ENCODE measurements at places on chromosomes 16 and 17.

GRCh38 chr16:77748421-77749005, 26.2 kb downstream of the NUDT7 start:
- DNase-seq, result no peak

GRCh38 chr17:72539981-72540897, 419.4 kb downstream of the SOX9 start:
- no peak for DNase-seq

DNA sequence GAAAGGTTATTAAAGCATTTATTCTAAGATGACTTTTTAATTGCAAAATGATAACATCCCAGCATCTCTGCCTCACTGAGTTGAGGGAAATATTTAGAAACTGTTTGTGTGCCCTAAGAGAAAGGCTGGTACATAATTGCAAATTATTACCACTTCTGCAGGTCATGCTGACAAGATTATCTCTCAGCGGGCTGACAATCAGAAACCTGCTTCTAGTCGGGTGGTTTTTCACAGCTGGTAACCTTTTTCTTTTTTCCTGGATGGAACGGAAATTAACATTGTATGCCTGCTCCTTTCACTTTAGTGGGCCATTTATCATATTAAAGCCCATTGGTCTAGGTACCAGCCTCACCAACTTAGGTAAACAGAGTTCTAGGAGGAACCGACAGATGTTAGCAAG, 17.0 kb upstream of the NUDT7 start:
- DNase-seq, result no peak

DNA sequence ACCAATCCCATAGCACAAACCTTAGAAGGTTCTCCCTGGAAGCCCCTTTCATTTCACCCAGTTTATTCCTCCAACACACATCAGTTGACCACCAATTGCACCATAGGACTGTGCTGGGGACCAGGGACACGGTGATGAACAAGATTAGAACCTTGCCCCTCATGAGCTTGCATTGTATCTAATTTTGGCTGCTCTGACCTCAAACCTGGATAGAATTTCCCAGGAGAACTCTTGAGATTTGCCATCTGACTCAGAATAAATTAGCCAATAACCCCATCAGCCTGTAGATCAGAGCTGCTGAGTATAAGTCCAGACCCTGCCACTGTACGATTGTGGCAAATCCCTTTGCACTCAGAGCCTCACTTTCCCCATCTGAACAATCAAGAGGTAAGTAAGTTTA, 52.1 kb downstream of the CDH11 start:
- DNase-seq, result no peak

DNA sequence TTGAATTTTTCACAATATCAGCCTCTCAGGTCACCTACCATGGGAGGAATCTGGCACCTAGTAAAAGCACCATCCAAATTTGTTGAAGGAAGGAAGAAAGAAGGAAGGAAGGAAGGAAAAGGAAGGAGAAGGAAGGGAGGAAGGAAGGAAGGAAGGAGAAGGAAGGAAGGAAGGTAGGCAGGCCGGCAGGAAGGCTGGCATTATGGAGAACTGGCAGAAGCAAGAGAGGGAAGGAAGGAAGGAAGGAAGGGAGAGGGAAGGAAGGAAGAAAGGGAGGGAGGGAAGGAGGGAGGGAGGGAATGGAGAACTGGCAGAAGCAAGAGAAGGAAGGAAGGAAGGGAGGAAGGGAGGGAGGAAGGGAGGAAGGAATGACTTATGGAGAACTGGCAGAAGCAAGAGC, 24.3 kb downstream of the WSCD1 start:
- no peak for DNase-seq

DNA sequence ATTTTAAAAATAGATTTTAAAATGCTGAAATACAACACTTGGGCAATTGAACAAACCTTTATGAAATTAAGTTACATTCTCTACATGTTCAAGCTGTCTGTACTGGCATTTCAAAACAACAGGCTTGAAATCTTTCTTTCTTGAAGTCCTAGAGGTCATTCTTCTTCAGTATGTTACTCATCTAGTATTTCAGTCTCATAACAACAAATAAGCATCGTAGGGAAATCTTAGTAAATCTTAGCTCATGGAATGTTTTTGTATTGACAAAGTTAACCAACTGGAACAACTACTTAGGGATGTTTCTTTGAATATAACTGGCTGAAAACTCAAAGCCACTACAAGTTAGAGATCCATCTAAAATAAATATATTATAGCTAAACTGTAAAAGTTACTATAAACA, 96.6 kb downstream of the KIF2B start:
- DNase-seq, result no peak

GRCh38 chr17:55120651-55121050, 144.1 kb upstream of the HLF start:
- no peak for DNase-seq

GRCh38 chr17:9817086-9817485, 4.8 kb downstream of the GSG1L2 start:
- no peak for DNase-seq

DNA sequence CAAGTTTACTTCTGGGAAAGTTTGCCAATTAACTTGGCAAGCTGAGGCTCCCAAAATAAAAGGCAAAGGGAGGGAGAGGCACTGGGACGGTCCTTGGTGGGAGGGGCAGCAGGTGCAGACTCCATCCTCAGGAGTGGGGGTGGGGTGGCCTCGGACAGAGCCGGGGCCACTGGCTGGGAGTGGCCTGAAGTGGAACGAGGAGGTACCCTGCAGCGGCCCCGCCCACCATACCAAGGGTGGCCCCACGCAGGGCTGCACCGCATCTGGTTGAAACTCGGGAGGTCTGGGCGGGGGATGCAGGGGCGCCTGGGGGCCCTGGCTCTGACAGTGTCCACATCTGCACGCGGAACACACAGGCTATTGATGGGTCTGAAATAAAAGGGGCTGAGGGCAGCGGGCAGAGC, 42.4 kb upstream of the SLC38A10 start:
- no peak for DNase-seq

DNA sequence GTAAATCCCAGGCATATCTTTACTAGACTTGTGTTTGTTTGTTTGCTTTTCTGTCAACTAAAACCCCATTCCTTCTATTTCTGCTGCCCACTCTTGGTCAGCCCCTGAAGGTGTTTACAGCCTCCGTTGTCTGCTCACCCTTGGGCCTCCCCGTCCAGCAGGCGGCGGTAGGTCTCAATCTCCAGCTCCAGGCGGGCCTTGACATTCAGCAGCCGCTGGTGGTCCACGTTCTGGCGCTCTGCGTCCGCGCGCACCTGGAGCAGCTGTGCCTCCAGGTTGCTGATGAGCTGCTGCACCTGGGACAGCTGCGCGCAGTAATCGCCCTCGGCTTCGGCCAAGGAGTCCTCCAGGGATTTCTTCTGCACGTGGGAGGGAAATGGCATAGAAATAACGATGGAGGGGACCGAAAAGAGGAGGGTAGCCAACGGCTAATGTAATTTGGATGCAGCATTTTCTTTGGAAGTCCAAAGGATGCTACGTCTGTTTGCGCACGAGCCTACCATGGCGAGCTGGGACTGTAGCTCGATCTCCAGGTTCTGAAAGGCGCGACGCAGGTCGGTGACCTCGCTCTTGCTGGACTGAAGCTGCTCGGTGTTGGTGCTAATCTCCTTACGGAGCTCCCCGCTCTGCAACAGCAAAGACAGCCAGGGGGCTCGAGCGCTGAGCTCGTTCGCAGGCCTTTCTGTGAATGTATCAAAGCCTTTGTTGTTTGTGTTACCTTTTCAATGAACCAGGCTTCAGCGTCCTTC, 3.9 kb downstream of the KRT12 start:
- no peak for DNase-seq

GRCh38 chr17:44992242-44992939, 24.3 kb upstream of the C1QL1 start:
- no peak for DNase-seq

DNA sequence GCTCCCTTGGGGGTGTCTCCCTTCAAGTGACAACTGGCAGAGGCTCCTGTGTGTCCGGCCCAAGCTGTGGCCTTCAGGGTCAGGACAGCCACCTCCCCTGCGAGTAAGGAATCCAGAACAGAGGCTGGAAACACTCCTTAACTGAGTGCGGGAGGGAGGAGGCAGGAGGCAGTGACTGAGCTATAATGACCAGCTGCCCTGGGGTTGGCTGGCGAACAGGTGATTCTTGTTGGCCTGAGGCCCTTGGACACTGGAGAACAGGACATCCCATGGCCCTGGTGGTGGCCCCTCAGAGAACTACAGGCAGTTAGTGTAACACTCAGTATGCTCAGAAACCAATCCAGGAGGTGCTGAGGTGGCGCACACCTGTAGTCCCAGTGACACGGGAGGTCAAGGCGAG, 9.4 kb upstream of the SNAI3 start:
- no peak for DNase-seq

GRCh38 chr16:47519546-47519945, 58.4 kb downstream of the PHKB start:
- no peak for DNase-seq

DNA sequence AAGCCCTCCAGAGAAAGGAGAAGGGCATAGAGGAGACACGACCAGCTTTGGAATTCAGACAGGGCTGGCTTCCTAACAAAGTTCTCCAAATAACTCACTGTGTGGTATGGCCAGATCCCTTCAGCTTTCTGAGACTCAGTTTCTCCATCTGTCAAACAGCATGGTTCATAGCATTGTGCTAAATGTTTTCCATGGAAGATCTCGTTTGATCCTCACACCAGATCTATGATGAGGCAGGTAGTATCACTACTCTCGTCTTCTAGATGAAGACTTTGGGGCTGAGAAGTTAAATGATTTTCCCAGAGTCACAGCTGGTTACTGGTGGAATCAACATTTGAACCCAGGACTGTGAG, 507.3 kb downstream of the HAPSTR1 start:
- DNase-seq, result no peak

DNA sequence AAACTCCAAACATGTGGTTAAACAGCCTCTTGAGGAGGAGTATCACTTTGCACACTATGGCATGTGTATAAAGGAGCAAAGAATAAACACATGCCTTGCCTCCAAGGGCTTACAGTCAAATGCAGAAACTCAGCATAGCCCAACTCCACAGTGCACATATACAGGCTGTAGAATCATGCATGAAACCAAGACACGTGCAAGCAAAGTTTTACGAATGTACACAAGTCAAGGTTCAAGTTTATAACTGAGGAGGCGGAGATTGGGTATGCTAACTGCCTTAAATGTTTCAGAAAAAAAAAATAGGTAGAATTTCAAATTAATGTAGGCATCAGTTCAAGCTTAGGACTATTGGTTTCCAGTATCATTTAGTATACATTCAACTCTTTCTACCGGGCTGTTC, 321.1 kb downstream of the SOX9 start:
- no peak for DNase-seq

DNA sequence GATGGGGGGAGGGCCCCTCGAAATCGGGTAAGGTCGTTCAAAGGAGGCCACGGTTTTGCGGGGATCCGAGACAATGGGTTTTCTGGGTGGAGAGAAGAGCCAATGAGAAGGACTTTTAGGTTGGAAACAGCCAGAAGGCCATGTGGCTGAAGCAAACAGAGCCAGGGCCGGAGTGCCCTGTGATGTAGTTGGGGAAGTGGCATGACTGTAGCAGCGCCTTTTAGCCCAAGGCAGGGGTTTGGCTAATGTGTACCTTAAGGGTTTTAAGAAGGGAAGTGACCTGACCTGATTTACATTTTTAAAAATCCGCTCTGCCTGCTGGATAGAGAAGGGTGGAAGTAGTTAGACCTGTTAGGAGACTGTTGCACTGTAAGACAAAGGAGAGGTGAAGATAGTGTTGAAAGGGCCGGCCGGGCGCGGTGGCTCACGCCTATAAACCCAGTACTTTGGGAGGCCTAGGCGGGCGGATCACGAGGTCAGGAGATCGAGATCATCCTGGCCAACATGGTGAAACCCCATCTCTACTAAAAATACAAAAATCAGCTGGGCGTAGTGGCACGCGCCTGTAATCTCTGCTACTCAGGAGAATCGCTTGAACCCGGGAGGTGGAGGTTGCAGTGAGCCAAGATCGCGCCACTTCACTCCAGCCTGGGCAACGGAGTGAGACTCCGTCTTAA, 1.0 kb downstream of the LYRM1 start:
- DNase-seq, result no peak

DNA sequence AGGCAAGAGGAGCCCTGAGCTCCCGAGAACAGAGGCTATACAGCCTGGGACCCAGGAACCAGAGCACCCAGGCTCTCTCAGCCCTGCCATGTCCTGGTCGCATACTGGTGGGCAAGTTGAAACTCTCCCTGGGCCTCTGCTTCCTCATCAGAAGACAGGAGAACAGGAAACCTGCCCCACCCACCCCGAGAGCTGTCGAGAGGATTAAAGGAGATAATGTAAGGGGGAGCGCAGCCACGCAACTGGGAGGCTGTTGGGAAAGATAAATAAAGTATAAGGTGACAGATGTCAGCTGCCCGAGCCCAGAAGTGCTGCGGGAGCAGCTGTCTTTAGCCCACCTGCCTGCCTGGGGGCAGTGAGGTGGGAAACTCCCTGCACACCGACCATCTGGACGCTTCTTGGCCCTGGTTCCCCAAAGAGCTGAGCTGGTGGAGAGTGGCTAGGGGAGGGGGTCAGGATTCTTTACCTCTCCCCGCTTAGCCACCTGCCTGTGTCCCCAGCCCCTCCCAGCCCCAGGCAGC, 6.8 kb downstream of the KIF19 start:
- no peak for DNase-seq

DNA sequence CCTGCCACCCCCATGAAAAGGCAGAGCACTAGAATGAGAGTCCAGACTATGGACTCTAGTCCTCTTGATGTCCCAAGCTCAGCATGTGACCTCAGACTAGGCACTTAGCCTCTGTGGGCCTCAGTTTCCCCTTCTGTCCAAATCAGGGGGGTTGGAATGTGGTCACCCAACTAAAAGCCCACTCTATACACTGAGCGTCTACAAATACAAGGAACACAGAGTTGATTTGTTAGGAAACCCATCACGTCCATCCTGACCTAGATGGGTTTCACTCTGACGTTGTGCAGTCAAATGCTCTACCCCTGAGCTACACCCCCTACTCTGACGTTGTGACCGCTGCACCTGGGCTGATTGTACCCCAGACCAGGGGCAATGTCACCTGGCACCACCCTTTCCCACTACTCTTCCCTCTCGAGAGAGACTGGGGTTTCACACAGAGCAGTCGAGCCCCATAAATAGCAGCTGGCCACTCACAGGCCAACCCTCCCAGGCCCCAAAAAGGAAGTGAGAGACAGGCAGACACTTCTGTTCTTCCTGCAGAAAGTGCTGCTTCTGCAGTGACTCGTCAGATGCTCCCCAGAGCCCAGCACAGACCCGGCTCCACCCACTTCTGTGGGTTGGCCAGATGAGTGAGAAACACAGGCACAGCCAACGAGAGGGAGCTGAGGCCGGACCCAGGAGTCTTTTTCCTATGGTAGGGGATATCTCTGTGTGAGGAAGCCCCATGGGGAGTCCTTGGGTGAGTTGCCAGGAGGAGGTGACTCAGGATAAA, 16.1 kb upstream of the TNFRSF13B start:
- DNase-seq, result peak; percentile 39
